Activated CD8-positive, alpha-beta memory T cell treated with anti-CD3 and anti-CD28 coated beads for 24 hours (primary cell): ENCODE measurements at places on chromosomes 7 and 10.
A peak's percentile ranks its signal among the peaks of the same experiment; 100 is the strongest.

DNA sequence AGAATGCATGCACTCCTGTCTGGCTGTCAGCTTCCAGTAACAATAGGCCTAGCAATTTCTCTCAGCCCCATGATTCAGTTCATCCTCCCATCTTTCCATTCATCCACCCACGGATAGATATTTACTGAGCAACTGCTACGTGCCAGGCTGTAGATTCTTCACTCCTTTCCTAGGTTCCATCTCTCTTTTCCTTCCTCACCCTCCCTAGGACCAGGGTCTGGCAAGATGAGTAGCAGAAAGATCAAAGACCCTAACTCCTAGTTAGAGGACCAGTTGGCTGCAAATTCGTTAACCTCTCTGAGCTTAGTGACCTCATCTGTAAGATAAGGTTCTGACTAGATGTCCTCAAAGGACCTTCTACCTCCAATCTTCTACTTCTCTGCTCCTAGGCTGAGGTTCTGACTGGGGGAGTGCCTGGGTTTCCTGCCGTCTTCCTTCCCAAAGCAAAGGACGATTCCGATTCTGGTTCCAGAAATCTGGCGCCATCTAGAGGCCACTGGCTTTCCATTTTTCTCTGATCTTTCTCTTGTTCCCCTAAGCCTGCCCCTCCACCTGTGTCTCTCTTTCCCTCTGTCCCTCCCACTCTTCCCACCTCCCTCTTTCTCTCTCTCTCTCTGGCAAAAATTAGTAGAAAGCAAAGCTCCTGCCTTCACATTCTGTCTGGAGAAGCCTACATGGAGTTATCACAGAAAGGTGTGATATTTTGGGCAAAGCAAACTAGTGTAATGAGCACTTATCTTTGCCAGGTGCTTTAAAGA lies 26.2 kb downstream of the TBATA start:
- peak; percentile 87 for DNase-seq

GRCh38 chr7:104272767-104273384 lies 55.5 kb upstream of the LHFPL3 start:
- no peak for DNase-seq

GRCh38 chr10:74167443-74167842 lies 16.4 kb downstream of the ADK start:
- DNase-seq: no peak

DNA sequence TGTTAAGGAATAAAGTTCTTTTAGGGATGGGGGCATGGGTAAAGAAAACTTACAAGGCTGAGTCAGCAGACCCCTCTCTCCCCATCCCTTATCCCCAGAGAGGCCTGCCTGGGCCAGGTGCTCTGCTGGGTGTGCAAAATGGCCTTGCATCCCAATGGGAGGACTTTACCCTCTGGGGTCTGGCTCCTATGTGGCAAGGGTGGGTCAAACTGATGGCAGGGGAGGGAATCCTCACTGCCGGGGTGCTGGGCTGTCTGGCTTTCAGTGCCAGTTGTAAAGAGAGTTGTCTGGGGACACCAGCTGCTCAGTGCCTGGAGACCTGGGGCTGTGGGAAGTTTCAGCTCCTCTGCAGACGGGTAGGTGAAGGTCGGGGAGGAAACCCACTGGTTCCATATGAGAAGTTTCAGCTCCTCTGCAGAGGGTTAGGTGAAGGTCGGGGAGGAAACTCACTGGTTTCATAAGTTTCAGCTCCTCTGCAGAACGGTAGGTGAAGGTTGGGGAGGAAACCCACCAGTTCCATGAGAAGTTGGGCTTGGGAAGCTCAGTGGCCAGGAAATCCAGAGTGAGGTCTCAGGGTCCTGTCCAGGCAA lies 127.2 kb upstream of the PODXL start:
- DNase-seq: peak; percentile 41

- peak; percentile 84 for DNase-seq
Measured at GRCh38 chr10:96229568-96230030, 41.8 kb downstream of the BLNK start.

- no peak for DNase-seq
Measured at GRCh38 chr7:124532166-124532565, 233.4 kb downstream of the GPR37 start.

GRCh38 chr10:79396520-79396919 lies 48.9 kb downstream of the ZCCHC24 start:
- DNase-seq: no peak

- DNase-seq: no peak
Measured at GRCh38 chr7:88480271-88480670, 173.6 kb upstream of the STEAP4 start.

- DNase-seq: no peak
Measured at GRCh38 chr7:149871576-149871975, 2.2 kb upstream of the ATP6V0E2 start.

- no peak for DNase-seq
Measured at GRCh38 chr7:142030294-142030693, 34.6 kb downstream of the MGAM start.

DNA sequence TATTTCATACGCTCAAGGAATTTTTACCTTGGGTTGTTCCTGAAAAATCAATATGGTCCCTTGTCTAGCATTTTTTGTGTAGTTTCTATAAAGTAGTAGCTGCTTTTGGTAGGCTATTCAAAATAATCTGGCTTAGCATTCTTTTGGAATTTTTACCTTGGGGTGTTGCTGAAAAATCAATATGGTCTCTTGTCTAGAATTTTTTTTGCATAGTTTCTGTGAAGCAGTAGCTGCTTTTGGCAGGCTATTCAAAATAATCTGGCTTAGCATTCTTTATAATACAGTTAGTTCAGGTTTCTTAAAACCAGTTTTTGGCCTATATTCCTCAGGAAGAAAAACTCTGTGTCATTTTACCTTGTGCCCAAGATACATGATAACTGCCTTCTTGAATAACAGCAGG lies 301.9 kb downstream of the SUGCT start:
- no peak for DNase-seq

GRCh38 chr10:75276069-75276872 lies 40.5 kb upstream of the COMTD1 start:
- DNase-seq: no peak

GRCh38 chr10:63976538-63976937 lies 455.3 kb downstream of the REEP3 start:
- DNase-seq: peak; percentile 63

DNA sequence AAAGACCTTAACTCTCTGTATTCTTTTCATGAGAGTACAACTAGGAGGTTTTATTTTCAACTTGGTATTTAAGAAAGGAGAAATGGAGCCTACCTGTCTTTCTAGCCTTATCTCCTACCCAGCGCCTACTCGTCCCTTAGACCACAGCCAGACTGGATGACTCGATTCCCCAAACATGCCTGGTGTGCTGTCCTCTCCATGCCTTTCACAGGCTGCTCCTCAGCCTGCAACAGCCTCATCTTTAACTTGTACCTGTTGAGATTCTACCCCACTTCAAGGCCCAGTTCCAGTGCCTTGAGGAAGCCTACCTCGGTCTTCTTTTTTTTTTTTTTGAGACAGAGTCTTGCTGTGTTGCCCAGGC lies 29.4 kb downstream of the CPA1 start:
- no peak for DNase-seq
